ENCODE measurements at places on chromosomes 2 and 18.
A peak's percentile ranks its signal among the peaks of the same experiment; 100 is the strongest.

DNA sequence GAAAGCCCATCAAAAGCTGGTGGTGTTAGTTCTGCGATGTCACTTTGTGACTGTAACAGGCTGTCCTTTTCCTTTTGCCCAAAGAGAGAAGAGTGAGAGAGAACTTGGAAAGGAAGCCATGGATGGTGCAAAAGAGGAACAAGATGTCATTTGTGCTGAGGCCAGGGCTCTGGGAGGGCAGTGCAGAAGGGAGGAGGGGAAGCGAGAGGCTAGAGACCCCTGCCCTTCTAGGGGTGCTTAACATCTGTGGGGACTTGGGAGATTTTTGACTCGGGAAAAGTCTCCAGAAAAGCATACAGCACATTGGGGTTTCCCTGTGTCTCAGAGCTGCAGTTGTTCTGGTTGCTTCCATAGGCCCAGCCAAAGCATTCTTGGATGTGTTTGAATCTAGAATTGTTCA is 49.6 kb downstream of the ZBTB7C start:
- no peak for DNase-seq

DNA sequence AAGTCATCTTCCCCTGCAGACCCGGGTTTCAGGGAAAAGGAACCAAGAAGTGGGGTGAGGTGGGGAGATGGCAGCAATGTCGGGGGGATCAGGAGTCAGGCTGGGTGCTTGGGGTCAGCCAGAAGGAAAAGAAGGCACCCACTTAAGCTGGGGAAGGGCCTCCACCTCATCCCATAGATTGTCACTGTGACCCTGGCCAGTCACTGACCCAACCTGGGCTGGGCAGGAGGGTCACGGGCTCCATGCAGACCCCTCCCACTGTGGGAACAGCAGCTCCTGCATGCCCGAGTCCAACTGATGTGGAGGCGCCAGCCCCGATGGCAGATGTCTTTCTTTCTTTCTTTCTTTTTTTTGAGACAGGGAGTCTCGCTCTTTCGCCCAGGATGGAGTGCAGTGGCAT is 53.6 kb upstream of the HAAO start:
- no peak for DNase-seq

DNA sequence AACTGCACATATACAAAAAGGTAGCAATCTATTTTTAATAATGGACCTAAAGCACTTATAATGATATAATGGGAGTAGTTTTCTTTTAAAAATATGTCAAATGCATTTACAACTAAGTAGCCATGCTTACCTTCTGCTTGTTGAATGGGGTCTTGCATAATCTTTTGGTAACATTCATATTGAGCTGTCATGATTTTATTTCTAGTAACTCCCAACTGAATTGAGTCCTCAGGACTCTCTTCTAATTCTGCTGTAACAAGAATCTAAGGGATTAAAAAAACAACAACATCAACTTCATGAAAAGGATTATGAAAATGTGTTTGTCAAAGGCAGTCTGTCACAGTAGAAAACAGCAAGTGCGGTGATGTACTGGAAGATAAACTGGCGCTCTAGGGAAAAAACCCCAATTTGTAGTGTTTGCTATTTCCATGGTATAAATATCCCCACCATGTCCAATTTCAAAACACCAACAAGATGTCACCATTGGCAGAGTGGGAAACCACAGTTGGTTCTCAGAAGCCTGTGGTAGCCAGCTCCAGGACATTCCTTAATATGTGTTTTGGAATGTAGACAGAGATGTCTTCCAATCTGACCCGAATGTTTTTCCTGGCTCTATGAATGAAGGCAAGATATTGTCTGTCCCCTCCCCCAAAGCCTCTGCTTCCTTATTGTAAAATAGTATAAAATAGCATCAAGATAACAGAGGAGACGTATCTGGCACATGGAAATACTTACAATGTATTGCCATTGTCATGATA is 64.8 kb downstream of the CALCRL start:
- peak; percentile 14 for DNase-seq

GRCh38 chr2:64727843-64728463 is 74.2 kb upstream of the SERTAD2 start:
- DNase-seq = no peak

- DNase-seq = no peak
Observed at GRCh38 chr2:74741629-74742028, 87.6 kb downstream of the SEMA4F start.

DNA sequence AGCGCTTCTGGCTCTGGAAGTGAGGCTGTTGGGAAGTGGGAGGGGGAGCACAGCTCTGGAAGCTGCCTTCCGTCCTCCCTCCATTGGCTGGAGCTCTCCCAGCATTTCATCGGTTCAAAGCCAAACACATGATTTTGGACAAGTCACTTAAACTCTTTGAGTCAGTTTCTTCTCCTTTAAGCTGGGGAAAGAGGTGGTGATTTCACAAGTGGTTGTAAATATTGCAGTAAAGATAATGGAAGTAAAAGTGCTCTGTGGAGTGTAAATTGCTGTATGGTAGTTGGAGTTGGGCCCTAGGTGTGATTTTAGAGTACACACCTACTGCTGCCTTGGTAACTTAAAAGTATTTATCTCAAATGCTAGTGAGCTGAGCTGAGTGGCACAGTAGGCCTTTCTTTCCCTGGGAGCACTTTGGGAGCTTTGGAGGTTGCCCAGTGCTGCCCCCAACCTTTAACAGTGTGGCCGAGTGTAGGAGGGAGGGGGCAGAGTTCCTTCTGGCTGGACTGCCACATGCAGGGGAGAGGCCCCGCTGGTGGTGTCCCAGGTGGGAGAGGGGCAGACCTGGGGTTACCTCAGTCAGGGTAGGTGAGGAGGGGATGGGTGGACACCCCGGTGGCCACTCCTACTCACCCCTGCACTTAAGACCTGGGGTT is 54.7 kb downstream of the ASAP2 start:
- DNase-seq = no peak

GRCh38 chr18:61426492-61427053 is 93.3 kb downstream of the CDH20 start:
- DNase-seq = no peak

- no peak for DNase-seq
Observed at GRCh38 chr2:42560899-42561298, 7.5 kb upstream of the MTA3 start.

DNA sequence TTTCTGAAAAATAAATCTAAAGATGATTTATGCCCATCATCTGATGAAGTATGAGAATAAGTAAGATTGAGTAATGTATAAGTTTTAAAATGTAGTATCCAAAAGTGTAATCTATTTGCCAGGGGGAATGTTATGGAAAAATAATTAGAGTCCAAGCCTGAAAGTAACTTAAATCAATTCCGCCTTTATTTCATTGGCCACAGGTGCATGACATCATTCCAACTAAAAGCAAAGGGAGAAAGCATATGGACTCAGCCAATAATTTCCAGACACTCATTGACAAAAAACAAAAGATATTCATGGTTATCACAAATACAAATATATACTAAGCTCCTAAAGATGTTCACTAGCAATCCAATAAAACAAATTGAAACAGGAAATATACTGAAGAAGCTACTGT is 752.6 kb upstream of the TMEFF2 start:
- DNase-seq = no peak

DNA sequence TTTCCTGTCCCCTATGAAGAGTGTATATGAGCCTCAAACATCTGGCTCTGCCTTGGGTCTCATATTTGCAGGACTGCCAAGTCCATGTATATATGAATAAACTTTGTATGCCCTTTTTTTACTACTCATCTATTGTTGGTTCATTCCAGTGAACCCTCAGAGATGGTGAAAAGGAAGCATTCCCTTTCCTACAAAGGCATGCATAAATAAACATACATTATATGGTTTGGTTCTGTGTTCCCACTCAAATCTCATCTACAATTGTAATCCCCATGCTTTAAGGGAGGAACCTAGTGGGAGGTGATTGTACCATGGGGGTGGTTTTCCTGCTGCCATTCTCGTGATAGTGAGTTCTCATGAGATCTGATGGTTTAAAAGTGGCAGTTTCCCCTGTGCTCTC is 534.2 kb downstream of the SPAG16 start:
- DNase-seq = peak; percentile 39

Measured in skeletal muscle cell (primary cell).